ENCODE measurements at places on chromosomes 3 and 15. TPM values are rescaled to one million over a fixed set of nuclear protein-coding genes. Genes with fewer than 3 reads are reported as not detected.

Gene LOXL1
- polyA plus RNA-seq, result 137 TPM

Gene FBXO40
- 0.03 TPM for polyA plus RNA-seq

Gene STAB1
- 47.9 TPM for polyA plus RNA-seq

Gene CNTN3
- 37.6 TPM for polyA plus RNA-seq

Gene SLC6A11
- polyA plus RNA-seq, result 0.31 TPM

Gene TMEM207
- 0.14 TPM for polyA plus RNA-seq

Gene GHRL
- polyA plus RNA-seq, result 124 TPM

Gene CKMT1B
- polyA plus RNA-seq, result 0.69 TPM

Gene TMEM62
- polyA plus RNA-seq, result 19.2 TPM

Measured in left lung (tissue), 14 donors.